ENCODE measurements at places on chromosomes 13 and 19.

DNA sequence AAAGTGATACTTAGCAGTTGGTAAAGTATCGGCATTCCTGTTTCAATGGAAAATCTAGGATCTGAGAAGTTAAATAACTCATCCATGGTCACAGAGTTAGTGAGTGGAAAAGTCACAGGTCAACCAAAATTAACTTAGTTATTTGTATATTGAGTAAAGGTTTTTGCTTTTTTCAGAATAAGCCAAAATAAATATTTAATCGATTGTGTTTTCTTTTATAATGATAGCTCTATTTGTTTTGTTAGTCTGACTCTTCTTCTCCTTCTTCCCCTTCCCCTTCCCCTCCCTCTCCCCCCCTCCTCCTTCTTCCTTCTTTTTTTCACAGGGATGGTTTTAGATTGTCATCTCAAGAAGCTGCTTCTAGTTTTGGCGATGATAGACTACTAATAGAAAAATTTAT is 173.5 kb downstream of the PCCA start:
- no peak for DNase-seq

DNA sequence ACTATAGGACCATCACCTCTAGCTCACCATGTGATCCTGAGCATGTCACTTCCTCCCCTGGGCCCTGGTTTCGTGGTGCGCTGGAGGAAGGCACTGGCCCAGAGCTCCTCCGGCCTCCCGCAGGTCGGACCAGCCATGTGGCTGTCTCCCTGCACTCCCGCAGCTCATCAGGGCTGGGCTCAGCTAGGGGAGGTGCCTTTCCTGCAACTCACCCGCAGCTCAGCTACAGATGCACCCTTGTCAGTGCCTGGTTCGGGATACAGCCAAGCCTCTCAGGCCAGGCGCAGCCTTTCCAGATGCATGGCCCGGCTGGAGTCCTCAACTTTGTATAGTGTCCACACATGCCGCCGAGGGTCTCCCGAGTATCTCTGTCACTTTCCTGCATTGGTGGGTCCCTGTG is 138.2 kb upstream of the VSTM2B start:
- no peak for DNase-seq

DNA sequence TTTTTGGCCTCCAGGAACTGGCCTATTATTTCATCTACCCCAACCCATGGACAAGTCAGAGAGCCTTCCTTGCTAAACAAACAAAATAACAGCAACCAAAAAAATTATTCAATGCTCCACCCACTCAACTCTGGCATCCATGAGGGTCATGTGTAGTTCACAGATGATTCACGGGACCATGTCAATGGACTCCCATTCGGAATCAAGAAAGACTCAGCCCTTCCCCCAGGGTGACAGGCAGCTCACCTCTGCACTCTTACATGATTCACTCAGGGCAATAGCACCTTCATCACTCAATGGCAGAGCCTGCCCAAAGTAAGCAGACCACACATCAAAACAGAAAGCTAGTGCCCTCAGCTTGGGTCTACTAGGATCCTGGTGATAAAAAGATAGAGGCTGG is 14.3 kb upstream of the SCEL start:
- no peak for DNase-seq

DNA sequence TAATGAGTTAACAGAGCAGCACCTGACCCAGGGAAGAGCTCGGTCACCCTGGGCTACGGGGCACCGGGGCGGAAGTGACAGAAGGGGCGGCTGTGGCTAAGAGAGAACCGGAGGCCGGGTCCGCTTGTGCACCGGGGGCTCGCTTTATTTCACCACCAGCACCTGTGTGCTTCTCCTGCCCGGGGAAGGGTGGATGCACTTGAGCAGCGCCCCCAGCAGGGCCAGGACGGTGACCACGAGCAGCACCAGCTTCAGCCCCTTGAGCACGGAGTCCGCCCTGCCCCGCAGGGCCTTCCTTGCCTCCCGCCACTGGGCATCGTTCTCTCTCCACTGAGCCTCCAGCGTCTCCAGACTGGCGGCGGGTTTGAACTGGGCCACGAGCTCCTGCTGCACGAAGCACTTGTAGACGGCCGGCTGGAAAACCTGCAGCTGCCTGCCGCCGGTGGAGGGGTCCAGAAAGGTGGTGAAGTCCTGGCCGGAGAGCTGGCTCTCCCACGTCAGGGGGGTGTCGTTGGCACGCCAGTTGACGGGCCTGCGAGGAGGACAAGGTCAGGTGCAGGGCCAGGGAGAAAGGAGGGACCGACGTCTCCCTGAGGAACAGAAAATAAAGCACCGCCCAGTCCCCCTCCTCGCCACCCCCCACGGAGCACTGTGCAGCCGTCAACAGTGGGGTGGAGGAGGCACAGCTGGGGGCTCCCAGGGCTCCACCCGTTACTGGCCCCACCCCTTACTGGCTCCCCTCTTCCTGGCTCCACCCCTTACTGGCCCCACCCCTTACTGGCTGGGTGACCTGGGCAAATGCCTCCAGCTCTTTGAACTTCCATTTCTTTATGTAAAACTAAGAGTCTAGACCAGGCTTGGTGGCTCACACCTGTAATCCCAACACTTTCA is 3.6 kb downstream of the FAM187B start:
- no peak for DNase-seq

GRCh38 chr19:43781630-43782310 is 997 bp upstream of the KCNN4 start:
- DNase-seq = no peak

- no peak for DNase-seq
Observed at GRCh38 chr13:100552755-100553154, 35.8 kb downstream of the GGACT start.

- DNase-seq = no peak
Observed at GRCh38 chr19:8206147-8207087, 2.8 kb upstream of the CERS4 start.

- no peak for DNase-seq
Observed at GRCh38 chr19:3220576-3220975, 3.9 kb upstream of the CELF5 start.

DNA sequence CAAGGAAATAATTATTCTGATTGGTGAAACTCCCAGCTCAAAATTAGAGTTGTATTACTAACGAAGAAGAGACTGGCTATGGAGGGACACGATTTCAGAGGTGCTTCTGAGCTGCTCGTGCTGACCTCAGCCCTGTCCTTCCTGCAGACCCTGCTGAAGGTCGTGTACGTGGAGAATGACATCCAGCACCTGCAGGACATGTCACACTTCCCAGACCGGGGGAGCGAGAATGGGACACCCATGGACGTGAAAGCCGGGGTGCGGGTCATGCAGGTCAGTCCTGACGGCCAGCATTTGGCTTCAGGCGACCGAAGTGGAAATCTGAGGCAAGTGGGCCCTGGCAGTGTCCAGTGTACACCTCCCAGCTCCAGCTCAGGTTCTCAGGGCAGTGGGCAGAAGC is 28.0 kb upstream of the OVOL3 start:
- DNase-seq = no peak

Data from ascending aorta (tissue), 2 donors.